Activated CD4-positive, alpha-beta T cell treated with anti-CD3 and anti-CD28 coated beads, Interleukin-2, amount 50 U/mL, for 16 hours (primary cell): ENCODE measurements at places on chromosomes 7 and 10.

GRCh38 chr7:129110258-129110981 is 34.1 kb upstream of the TSPAN33 start:
- DNase-seq = no peak

GRCh38 chr7:25944777-25945515 is 207.1 kb upstream of the NFE2L3 start:
- DNase-seq = no peak

DNA sequence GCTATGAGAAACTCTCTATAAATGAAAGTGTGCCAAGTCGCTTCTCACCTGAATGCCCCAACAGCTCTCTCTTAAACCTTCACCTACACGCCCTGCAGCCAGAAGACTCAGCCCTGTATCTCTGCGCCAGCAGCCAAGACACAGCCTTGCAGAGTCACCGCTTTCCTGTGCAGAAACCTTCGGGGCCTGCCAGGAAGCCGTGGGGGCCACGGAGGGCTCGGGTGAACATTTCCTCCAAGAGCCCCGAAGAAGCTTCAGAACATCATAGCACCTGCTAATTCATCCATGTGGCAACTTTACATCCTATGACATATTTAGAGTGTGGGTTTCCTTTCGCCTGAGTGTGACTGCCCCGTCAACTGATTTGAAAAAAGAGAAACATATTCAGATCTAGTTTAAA is 55.7 kb upstream of the PRSS58 start:
- DNase-seq = no peak

DNA sequence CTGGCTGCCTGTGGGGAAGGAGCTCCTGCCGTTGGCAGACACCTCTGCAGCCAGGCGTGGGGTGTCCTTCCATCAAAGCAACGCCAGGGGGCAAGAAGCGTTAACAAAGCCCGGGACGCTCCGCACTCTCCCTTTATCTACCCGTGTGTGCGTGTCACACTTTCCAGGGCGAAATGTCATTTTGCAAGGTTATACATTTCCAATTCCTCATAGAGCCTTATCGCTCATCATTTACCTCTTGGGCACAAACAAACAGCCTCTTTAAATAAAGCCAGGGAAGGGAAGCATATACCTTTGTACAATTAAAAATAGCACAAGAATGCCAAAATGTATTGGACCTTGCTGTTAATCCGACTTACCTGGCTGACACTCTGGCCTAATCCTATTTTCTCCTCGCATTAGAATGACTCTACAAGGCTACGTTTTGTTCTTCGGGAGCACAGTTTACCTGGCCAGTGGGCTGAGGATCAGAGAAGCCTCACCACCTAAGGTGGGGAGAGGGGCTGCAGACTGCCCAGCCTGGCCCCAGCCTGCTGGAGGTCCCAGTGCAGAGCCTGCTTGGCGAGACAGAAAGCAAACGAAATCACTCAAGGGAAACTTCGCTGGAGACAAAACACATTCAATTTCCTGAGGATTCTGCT is 77.6 kb upstream of the EN2 start:
- peak; percentile 77 for DNase-seq

- no peak for DNase-seq
Measured at GRCh38 chr10:47033541-47034270, 122.5 kb downstream of the PTPN20 start.

DNA sequence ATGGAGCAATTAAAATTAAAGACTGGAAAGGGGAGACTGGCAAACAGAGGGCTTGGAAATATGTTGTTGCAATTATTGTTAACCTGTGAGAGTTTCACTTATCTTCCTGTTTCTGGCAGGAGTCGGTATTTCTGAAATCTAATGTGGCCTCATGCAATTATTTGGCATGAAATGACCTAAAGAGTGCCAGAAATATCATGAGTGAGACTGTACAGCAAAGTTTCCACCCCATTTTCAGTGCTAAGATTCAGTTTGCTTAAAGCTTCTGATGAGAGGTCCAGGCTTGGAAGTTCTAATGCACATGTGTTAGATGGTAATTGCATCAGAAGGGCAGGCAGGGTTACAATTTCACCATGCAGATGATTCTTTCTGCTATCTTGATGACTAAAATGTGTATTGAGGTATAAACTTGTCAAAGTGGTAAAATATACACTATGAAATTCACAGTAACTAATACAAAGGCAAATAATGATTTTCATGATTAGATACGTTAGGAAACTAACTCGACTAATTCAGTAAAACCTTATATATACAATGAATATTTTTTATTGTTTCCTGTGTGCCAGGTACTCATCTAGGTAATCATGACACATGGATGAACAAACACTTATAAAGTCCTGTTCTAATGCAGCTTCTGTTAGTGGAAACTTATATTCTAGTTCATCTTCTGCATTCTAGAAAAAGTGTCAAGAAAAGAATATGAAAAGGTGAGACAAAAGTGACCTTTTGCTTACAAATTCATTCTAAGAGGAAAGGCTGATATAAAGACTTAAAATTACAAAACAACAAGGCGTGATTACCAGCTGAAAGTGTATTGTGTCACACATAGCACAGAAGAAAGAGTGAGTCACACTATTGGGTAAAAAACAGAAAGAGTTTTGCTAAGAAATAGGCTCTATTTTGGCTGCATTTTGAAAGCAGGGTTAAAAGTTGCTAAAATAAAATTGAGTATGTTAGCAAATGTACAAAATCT is 533.4 kb upstream of the SEMA3D start:
- DNase-seq = no peak
